ENCODE measurements at places on chromosomes 16 and 17.
A peak's percentile ranks its signal among the peaks of the same experiment; 100 is the strongest.

GRCh38 chr16:48680881-48681280 is 70.9 kb upstream of the N4BP1 start:
- DNase-seq, result no peak

GRCh38 chr16:5854027-5854426 is 756.4 kb upstream of the EEF2KMT start:
- peak; percentile 28 for DNase-seq

DNA sequence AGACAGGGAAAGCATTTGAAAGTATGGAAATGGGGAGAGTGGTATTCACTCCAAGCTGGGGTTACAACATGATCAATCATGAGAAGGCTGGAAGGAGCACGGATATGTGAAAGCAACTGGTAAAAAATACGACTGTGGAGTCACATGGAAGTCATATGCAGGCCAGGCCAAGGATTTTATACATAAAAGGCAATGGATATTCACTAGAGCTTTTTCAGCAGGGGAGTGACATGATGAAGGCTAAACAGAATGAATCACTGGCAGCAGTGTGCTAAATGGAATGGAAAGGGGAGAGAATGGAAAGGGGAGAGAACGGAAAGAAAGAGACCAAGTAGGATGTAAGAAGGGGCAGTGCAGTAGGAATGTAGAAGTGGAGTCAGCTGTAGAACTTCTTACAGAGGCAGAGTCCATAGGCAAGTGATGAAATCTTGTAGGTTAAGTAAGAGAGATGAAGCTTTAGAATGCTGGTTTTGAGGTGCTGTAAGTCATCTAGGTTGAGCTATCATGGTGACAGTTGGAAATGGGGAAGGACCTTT is 13.0 kb upstream of the NETO2 start:
- DNase-seq, result no peak

GRCh38 chr17:16215965-16216316 is 607 bp upstream of the NCOR1 start:
- no peak for DNase-seq

- DNase-seq, result no peak
Observed at GRCh38 chr17:32827227-32827626, 49.7 kb downstream of the MYO1D start.

GRCh38 chr17:17668775-17669579 is 12.3 kb upstream of the RAI1 start:
- DNase-seq, result no peak

- DNase-seq, result no peak
Observed at GRCh38 chr17:78669256-78669974, 92.2 kb upstream of the DNAH17 start.

DNA sequence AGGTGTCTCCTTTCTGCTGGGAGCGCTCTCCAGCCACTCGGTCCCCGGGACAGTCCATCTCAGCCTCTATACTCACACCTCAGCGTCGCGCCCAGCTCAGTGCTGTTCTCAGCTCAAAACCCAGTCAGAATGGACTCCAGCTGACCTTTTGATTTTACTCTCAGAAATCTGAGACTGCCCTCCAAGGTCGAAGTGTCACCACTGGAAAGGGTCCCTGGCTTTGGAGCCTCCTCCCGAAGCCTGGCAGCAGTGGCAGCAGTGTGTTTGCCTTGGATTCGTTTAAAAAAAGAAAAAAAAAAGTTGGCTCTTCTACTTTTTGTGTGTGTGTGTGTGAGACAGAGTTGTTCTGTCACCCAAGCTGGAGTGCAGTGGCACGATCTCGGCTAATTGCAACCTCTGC is 10.4 kb downstream of the KLHL36 start:
- no peak for DNase-seq

DNA sequence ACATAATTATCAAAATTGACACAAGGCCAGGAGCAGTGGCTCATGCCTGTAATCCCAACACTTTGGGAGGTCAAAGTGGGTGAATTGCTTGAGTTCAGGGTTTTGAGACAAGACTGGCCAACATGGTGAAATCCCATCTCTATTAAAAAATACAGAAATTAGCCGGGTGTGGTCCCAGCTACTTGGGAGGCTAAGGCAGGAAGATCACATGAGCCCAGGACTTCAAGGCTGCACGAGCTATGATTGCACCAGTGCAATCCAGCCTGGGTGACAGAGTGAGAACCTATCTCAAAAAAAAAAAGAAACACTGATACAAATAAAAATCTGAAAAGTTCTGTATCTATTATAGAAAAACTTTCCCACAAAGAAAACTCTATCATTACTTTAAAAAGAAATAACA is 15.5 kb downstream of the MYH10 start:
- no peak for DNase-seq

DNA sequence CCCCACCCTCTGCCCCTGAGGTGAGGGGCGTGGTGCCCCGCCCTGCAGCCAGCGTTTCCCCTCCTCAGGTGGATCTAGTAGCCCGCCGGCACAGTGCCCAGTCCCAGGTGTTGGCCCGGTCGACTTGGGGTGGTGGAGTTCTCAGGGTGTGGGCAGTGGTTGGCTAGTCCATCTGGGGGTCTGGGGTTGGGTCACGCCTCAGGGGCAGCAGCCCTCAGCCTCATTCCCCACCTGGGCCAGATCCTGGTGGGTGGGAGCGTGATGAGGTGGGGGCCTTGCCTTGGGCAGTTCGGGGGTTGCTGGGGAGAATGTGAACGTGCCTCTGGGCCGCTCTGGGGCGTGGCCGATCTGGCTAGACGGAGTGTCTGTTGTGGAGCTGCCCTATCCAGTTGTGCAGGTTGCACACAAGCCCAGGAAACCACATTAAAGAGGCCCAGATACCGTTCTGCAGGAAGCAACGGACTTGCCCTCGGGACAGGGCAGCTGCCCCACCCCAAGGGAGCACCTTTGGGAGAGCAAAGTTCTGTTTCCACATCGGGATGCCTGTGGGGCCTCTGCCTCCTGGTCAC is 32.0 kb downstream of the GSE1 start:
- DNase-seq, result no peak

- no peak for DNase-seq
Observed at GRCh38 chr17:35866341-35866950, 2.2 kb downstream of the HEATR9 start.

- no peak for DNase-seq
Observed at GRCh38 chr16:65702707-65703402, 581.0 kb upstream of the CDH11 start.

DNA sequence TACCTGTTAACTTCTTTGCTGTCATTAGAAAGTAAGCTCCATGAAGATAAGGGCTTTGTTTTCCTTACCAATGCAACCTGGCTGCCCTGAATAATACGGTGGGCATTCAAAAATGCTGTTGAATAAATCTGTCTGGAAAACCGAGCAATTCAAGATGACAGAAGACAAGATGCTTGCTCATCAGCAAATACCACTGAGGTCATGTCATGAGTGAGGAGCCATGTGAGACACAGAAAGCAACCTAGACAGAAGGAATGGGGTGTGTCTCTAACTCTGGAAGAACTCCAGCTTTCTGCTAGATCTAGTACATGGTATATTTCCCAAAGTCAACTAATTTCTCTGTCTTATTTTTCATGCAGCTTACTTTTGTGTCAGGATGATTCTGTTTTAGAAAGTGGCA is 64.2 kb downstream of the STH start:
- no peak for DNase-seq

GRCh38 chr17:7132511-7133094 is 18.0 kb upstream of the ASGR2 start:
- peak; percentile 75 for DNase-seq
